Activated CD4-positive, alpha-beta T cell treated with anti-CD3 and anti-CD28 coated beads, Interleukin-2, amount 50 U/mL, for 24 hours (primary cell): ENCODE measurements at places on chromosomes 12 and 14.

DNA sequence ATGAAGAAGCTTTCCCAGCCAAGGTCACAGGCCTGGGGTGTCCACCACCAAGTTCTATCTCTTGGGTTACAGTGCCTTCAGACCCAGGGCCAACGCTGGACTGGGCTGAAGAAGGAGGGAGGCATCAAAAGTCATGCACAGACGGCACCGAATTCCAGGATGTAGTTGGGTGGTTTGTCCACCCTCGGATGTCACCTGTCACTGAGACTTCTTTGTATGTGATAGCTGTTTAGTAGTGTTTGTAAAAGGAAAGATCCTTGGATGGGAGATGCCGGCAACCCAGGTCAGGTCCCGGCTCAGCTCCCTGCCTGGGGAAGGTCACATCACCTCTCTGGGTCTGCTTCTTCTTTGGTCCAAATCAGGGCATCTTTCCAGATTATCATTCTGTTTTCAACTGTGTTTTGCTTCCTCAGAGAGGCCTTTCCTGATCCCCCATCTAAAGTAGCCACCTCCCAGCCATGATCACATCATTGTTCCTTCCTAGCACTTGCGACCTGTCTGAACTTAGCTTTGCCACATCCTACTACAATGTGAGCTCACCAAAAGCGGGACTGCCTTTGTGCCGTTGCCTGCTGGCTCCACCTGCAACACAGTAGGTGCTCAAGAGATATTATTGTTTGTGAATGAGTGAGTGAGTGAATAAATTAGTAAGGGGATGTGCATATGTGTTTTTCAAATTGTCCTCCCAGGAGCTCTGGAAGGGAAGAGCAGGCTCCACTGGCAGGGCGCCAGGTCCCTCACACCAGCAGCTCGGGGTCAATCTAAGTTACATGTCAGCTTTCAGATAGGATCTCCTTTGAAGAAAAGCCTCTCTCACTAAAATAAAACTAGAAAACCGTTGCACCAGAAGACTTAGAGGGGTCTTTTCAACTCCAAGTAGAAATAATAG, 2.1 kb downstream of the TSPAN11 start:
- no peak for DNase-seq

DNA sequence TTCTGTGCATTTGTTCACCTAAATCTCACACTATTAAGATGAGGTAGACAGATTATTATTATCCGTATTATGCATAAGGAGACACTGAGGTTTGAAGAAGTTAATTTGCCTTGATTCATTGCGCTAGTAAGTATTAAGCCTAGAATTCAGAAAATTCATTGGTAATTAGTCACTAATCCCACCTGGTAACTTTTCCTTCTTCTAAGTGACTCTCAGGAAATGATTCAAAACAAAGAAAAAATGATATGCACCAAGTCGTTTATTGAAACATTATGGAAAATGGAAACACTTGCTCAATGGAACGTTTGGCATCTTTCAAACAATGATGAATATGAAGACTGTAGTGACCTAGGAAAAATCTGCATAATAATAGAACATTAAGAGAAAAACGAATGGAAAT, 15.2 kb downstream of the RFX4 start:
- no peak for DNase-seq

- no peak for DNase-seq
These were observed 124.0 kb downstream of the ESR2 start for GRCh38 chr14:64170181-64170580.

DNA sequence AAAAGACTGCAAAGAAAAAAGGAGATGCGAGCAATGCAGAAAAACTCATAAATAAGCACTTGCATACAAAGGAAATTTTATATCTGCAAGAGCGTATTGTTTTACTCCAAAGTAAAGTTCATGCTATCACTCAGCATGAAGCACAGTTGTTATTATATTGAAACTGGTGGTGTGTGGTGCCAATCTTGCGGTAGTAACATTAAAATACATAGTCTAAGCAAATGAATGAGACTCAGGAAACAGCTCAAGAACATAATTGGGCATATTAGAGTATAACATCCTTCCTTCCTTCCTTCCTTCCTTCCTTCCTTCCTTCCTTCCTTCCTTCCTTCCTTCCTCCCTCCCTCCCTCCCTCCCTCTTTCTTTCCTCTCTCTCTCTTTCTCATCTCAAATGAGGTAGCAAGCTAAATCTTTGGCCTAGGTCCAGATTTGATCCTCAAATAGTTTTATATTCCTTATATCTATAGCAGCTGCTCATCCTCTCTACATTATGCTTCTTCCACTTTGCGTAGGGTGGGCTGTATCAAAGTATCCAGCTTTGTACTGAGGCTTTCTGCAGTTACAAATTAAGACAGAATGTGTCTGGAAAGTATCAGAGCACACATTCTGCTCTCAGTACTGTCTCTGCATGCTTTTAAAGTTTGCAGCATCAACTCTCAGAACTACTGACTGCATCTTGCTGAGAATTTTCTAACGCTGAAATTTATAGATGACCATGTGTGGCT, 718.3 kb downstream of the RERGL start:
- DNase-seq: no peak

- DNase-seq: no peak
These were observed 33.4 kb downstream of the PDZRN4 start for GRCh38 chr12:41221491-41221890.

DNA sequence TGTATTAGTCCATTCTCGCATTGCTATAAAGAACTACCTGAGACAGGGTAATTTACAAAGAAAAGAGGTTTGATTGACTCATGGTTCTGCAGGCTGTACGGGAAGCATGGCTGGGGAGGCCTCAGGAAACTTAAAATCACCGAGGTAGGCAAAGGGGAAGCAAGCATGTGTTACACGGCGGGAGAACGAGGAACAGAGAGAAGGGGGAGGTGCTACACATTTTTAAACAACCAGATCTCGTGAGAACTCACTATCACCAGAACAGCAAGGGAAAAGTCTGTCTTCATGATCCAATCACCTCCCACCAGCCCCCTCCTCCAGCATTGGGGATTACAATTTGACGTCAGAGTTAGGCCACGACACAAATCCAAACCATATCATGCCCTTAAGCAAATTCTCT, 13.3 kb upstream of the MAX start:
- DNase-seq: no peak

DNA sequence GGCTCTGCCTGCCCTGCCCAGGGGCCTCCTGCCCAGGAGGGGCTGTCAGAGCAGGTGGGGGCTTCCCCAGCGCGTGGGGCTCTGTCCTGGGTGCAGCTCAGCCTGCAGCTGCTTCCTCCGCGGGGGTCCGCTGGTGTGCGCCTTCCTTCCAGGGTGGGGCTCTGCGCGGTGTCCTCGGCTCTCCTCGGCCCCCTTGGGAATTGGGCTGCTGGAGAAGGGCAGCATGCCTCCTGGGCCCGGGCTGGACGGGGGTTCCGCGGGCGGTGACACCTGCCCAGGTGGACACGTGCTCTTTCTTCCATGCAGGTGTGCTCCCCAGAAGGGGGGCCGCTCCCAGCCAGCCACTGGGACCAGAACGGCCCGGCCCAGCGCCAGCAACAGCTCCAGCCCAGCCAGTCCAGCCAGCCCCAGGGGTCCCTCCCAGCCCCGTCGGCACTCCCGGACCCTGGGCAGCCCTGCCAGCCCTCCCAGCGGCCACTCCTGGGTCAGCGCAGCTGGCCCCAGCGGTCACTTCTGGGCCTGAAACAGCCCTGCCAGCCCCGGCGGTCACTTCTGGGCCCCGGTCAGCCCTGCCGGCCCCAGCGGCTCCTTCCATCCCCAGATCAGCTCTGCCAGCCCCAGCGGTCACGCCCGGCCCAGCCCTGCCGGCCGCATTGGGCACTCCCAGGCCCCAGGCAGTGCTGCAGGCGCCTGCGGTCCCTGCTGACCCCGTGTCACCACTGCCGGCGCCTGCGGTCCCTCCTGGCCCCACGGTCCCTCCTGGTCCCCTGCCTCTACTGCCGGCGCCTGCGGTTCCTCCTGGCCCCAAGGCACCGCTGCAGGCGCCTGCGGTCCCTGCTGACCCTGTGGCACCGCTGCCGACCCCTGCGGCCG, 19.1 kb downstream of the FBRSL1 start:
- no peak for DNase-seq

DNA sequence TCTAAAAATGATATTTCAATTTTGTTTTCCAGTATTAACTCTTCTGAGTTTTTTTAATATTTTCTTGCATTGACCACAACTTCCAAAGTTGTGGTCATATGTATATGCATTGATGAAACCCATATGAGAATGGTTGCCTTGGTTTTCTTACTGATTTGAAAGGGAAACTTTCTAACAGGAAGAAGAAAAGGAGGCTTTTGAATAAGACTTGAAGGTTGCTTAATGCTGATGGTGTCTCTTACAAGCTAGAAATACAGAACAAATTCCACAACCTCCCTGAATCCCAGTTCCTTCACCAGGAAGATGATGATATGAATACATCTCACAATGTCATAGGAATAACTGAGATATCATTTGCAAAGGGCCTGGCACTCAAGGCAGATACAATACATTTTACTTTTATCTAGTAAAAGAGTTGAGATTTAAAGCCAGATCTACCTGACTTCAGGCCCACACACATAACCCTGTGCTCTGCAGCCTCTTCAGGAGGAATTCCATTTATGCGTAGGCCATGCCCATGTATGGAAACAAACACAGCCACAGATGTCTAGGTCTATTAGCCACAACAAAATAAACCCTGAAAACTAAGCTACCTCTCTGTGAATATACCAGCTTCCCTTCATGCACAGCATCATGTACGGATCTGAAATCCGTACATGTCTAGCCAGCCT, 165.4 kb upstream of the PLEKHG7 start:
- no peak for DNase-seq

DNA sequence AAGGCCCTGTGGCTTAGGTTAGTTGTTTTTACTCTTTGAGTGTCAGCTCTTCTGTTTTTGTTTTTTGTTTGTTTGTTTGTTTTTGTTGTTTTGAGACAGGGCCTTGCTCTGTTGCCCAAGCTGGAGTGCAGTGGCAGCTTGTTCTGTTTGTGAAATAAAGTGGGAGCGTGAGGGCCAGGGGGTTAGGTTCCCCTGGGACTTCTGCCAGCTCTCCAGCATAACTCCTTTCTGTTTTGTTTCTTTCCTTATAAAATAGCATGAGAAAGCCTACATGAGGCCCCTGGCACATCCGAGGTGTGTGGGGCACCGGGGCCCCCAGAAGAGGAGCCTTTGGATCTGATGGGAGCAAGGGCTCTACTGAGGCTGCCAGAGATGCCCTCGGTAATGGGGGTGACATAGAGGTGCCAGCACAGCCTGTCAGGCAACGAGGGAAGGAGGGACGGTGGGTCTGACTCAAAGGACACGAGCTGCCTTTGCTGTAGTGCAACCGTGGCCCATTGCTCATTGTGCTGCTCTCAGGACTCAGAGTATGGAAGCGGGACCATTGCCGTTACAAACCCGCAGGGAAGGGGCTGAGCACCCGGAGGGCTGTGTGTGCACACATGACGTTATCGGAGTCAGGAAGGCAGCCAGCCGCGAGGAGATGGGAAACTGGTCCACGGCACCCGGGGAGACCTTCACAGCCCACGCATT, 9.1 kb upstream of the SERPINA11 start:
- DNase-seq: no peak
